ENCODE measurements at places on chromosomes 13 and 19.

- no peak for DNase-seq
Measured at GRCh38 chr19:29120466-29120865, 92.5 kb downstream of the UQCRFS1 start.

GRCh38 chr19:51094696-51095279, 12.1 kb upstream of the KLK14 start:
- peak; percentile 42 for DNase-seq

DNA sequence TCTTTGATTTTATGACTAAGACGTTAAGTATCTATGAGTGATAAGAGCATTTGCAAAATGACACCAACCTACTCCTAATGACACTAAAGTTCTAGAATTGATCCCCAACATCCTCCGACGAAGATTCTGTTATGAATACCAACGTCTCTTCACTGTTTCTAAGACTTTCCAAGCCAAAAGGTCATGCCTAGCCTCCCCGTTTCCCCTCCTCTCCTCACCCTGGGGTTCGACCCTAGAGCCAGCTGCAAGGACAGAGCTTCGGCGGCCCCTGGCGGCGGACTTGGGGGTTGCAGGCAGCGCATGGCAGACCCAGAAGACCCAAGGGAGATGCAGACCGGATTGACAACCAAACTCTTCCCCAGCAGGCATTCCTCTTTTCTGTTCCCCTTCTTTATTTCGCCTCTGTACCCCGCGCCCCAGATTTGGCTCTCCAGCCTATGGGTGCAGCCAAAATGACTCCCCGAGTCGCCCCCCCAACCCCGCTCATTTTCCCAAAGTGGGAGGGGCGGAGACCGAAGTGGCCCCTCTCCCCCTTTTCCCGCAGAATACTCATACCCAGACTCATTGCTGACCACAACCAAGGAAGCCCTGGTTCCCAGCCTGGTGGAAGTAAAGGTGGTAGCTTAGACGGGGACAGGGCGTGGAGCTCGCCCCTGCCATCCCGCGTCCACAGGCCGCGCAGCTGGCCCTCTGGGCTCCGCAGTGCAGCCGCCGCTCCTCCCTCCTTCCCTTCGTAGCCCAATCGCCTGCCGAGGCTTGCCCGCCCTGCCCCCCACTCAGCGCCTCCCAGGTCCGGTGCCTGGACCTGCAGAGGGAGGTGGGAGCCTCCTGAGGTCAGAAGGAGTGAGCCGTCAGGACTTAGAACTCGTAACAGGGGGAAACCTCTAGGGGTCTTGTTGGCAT, 4.1 kb upstream of the EML2 start:
- DNase-seq = peak; percentile 93

DNA sequence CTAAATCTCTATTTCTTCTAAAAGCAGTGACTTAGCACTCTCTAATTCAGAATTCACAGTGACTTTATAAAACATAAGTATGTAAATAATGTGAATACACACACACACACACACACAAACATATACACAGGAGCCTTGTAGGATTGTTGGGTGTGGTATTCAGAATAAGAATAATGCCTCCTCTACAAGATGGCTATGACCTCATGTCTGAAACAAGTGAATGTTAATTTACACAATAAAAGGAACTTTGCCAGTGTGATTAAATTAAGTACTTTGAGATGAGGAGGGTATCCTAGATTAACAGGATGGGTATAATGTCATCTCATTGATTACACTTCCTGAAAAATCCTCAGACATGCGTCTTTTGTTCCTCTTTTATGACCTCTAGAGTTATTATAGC, 234.6 kb downstream of the SLITRK6 start:
- no peak for DNase-seq

DNA sequence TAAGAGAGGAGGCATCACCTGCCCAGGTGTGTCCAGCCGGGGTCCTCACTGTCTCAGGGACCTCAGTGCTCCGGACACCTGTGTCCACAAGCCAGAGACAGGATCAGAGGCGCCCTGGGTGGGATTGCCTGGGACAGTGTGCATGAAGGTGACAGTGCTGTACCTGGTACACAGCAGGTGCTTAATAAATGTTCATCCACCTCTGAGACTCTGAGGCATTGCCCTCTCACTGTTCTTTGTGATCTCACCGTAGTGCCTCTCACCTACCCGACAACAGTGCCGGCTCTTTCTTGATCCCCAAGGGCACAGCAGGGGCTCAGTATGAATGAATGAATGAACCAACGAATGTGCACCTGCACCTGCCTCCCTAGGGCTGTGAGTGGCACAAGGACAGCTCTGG, 9.2 kb downstream of the RDH13 start:
- DNase-seq = no peak
